Panc1 (cell line): ENCODE measurements at places on chromosomes 3 and 15. TPM values are rescaled to one million over a fixed set of nuclear protein-coding genes. Genes with fewer than 3 reads are reported as not detected.

GRCh38 chr15:51493892-51494291 lies 128.7 kb downstream of the DMXL2 start:
- no peak for DNase-seq

DNA sequence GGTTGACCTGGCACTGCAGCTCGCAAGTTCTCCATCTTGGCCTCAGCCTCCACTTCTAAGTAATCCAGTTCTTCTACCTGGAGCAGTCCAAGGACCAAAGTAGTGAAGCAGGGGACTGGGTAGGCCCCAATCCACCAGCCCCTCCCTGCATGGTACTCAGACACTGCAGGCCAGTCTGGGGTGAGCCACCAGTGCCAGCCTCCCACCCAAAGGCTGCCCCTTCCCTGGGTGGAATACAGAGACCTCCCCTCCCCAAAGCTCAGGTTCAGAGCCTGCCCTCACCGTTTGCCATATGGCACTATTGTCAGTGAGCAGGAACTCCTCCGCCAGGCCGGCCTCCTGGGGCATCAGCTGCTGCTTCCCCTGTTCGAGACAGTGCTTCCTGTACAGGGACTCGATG lies 10.8 kb downstream of the POLG start:
- no peak for DNase-seq

GRCh38 chr3:197835509-197835908 lies 44.5 kb downstream of the LRCH3 start:
- no peak for DNase-seq

GRCh38 chr15:28018291-28019044 lies 80.6 kb downstream of the OCA2 start:
- no peak for DNase-seq

DNA sequence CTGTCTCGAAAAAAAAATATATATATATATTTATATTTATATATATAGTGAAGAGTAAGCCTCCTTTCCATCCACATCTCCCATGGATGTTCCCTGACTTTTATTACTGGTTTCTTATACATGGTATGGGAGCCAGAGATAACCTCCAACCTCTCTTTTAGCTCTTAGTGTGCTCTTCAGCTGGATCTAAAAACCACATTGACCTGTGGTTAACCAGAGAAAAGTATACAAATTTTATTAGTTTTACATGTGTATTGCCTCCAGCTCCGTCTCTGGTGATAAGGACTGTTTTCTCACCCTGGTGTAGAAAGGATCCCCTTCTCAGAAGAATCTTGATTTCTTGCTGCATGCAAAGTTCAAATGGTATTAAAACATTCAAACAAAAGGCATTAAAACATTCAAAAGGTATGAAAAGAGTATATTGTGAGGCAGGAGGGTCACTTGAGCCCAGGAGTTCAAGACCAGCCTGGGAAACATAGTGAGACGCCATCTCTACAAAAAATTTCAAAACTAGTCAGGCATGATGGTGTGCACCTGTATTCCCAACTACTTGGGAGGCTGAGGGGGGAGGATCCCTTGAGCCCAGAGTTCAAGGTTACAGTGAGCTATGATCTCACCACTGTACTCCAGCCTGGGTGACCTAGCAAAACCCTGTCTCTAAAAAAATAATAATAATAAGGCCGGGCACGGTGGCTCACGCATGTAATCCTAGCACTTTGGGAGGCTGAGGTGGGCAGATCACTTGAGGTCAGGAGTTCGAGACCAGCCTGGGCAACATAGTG lies 13.5 kb upstream of the TTBK2 start:
- DNase-seq, result no peak

- DNase-seq, result no peak
These were observed 40.5 kb upstream of the XIRP1 start for GRCh38 chr3:39232859-39233258.

- DNase-seq, result no peak
These were observed 1.3 kb downstream of the HDDC3 start for GRCh38 chr15:90930861-90931574.

DNA sequence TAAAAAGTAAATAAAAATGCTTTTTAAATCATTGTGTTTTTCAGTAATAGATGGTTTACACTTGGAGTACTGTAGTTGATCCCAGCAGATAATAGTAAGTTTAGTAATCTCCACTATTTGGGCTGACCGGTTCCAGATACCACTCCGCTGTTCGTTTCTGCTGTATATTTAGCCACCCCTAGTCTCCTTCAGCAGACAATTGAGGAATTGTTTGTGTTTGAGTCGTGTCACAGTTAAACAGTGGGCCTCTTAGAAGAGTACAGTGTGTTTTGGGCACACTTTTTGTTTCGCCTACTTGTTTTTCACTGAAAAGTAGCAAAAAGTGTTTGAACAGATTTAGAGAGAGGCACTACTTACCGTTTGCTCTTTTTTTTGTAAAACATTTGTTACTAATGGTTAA lies 33.2 kb downstream of the PAK2 start:
- no peak for DNase-seq

- DNase-seq, result no peak
These were observed 1.8 kb downstream of the PRKCD start for GRCh38 chr3:53162672-53163443.

DNA sequence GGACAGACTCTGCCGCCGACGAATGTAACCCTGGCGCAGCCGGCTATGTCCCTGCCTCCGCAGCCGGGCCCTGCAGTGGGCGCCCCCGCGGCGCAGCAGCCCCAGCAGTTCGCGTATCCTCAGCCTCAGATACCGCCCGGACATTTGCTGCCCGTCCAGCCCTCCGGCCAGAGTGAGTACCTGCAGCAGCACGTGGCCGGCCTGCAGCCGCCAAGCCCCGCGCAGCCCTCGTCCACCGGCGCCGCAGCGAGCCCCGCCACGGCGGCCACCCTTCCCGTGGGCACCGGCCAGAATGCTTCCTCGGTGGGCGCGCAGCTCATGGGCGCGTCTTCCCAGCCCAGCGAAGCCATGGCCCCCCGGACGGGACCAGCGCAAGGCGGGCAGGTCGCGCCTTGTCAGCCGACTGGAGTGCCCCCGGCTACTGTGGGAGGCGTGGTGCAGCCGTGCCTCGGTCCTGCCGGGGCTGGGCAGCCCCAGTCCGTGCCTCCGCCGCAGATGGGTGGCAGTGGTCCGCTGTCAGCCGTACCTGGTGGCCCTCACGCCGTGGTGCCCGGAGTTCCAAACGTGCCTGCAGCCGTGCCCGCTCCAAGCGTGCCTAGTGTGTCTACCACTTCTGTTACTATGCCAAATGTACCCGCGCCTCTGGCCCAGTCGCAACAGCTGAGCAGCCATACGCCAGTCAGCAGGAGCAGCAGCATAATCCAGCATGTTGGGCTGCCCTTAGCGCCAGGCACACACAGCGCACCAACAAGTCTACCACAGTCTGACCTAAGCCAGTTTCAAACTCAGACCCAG lies 2.4 kb downstream of the TSC22D2 start:
- no peak for DNase-seq

DNA sequence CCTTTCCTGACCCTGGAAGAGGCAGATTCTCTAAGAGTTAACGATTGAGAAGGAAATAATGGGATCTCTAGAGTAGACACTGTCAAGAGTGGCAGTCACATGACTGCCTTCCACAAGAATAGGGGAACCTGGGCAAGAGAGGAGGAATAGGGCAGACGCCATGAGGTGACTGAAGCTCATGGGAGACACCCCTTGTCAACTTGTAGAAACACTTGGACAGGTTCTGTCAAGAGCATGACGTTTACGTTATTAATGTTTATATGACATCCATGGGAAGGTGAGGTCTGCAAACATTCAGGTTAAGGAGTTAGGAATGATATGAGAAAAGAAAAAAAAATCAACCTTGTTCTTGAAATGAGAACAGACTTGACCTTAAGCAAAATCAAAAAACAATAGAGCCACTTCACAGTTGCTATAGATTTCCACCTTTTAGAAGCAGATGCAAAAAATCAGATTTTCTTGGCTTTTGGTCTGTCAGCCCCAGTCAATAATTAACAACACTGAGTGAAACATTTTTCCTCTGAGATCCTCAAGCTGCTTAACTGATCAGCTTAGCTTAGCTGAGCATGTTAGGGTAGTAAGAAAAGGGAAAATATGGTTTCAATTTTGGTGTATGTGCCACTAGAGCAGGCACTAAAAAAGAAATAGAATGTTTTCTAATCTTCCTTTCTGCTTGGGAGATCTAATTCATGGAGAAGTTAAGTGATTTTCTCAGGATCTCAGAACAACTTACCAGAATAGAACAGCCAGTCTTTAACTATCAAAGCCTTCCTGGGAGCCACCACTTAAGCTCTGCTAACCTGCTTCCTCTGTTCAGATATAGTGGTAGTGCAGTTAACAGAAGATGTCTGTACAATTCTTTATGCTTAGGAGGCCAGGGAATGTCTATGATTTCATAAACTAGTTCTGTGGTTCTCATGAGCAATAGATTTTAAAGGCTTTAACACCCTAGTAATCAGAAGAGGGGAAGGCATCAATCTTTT lies 116.9 kb downstream of the B3GALNT1 start:
- no peak for DNase-seq

DNA sequence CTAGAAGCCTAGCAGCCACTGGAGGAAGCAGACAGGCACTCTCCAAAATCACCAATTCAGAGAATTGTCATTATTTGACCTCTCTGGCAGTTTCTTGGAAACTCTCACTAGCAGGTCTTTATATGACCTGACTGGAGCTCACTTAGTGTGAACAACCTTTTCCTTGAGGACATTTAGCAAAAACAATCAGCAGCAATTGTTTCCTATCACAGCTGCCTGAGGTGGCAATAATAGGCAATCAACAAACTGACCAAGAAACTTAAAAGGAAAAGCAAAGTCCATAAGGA lies 162.4 kb upstream of the STT3B start:
- DNase-seq, result no peak

DNA sequence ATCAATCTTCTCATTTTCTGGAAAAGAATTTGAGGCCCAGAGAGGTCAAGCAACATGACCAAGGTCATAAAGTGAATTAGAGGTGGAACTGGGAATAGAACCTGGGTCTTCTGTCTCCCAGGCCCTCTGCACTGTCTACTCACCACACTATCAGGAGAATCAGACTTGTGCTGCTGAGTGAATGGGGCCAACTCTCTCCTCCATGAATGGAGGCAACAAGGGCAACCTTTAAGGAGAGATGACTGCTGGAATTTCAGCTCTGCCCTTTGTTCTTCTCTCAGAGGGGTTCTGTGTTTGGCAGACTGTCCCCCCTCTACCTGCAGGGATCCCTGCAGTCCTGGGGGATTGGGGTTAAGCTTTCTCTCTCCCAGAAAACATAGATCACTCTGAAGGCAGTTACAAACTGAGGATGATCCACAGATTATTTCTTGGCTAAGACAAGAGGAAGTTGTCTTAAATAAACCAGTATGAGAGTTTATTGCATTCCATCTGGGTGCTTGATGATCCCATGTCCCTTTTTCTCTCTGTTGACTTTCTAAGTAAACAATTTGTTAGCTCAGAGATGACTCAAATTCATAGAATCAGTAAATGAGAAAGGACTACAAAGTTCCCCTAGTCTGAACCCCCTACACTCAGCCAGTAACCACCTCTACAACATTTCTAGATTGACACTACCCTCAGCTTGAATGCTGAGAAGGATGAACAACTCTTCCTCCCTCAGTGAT lies 99.0 kb upstream of the LIPC start:
- DNase-seq, result peak; percentile 69

DNA sequence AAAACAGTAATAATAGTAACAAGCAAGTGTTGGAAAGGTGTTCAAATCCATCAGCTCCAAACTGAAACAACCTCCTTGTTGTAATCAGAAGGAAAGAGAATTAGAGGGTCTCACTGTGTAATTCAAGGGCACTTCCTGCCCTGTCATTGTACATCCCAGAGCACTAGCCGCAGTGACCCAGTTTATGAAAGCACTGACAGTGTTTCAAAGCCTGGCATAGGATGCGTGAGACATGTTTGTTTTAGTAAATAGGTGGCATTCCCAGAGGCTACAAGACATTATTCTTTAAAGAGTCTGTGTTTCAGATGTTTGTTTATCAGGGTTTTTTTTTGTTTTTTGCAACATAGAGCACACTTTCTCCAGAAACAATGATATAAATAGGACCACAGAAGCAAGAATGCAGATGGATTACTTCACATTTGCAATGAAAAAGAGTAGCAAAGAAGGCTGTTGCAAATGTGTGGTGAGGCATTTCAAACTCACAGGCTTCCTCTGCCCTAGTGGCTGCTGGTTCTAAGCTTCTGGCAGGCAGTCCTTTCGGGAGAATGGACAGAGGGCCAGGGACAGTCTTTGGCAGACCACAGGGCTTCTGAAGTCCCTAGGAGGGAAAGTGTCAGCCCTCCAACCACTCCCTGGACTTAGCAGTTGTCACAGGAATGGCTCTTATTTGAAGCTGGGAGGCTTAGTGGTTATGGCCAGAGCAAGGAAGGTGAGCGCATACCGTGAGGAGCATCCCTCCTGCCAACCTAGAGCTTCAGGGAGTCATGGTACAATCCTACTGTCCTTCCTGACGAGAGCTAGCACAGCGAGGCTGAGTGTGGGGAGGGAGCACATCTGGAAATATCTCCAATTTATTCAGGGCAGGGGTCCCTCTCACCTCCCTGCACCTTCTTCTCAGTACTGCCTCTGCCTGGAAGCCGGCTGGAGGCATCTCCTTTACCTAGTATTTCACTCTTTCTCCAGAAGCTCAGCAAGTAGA lies 31.4 kb upstream of the TIPARP start:
- no peak for DNase-seq

DNA sequence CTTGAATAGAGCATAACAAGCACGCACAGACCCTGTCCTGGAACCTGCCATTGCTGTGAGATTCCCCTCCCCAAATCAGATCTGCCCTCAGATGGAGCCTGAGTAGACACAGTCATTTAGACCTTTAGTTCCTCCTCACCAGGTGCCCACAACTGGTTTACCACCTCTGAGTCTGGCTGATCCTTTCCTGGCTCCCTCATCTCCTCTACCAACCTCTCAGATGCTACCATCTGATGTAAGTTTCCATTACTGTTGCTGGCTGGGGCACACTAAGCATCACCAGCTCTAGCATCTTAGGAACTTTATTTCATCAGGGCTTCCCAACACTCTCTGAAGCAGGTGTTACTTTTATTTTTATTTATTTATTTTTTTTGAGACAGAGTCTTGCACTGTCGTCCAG lies 288.3 kb downstream of the TLE3 start:
- no peak for DNase-seq

GRCh38 chr3:169237201-169237600 lies 426.3 kb downstream of the MECOM start:
- DNase-seq, result no peak

GRCh38 chr3:184241447-184242296 lies 7.1 kb downstream of the ALG3 start:
- no peak for DNase-seq

BFSP2 gene
- total RNA-seq, result 0.67 TPM

AQP9 gene
- not detected for total RNA-seq

WDR93 gene
- 0.18 TPM for total RNA-seq

BCL2A1 gene
- 4.7 TPM for total RNA-seq

ACP3 gene
- not detected for total RNA-seq

HTR3E gene
- total RNA-seq, result not detected

ACTL6A gene
- total RNA-seq, result 122 TPM

CCK gene
- total RNA-seq, result not detected

OTOL1 gene
- total RNA-seq, result not detected

GOLGA6L7 gene
- not detected for total RNA-seq

AMT gene
- 1.1 TPM for total RNA-seq

CLEC3B gene
- total RNA-seq, result not detected

CD200 gene
- not detected for total RNA-seq

LRTM1 gene
- not detected for total RNA-seq

CHRNA7 gene
- 3.3 TPM for total RNA-seq
